ENCODE measurements at places on chromosomes 4 and X.

GRCh38 chrX:48683411-48683982, at the start of gene WAS:
WAS (plus strand) TSS chrX:48683799; CDS start chrX:48683854, 55 bp downstream.
- DNase-seq = no peak

DNA sequence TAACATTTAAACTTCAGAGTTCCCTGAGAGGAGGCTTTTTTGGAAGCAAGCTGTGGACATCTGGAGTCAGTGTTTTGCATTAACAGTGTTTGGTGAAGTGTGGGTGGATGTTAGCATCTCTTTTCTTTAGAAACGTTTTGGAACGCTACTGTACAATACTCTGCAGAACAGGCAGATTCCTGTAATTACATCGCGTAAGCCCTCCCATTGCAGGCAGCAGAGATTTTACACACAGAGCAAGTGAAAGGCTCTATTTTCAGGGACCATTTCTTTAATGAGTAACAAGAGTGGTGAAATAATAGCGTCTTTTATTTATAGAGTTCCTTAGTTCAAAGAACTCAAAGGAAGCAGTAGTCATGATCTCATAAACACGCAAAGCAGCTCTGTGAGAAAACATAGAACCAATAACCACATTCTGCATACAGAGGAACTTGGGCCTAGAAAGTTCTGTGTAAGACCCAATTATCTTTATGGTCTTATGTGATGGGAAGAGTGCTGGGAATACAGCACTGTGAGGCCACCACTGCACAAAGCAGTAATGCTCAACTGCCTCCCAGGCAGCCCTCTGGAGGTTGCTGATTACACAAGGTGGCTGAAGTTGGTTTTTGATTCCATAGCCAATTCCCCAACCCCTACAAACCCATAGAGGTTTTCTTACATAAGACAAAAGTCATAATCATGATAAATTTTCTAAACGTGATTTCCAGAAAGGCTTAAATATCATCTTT, 298.7 kb upstream of the EPHA5 start:
- no peak for DNase-seq

DNA sequence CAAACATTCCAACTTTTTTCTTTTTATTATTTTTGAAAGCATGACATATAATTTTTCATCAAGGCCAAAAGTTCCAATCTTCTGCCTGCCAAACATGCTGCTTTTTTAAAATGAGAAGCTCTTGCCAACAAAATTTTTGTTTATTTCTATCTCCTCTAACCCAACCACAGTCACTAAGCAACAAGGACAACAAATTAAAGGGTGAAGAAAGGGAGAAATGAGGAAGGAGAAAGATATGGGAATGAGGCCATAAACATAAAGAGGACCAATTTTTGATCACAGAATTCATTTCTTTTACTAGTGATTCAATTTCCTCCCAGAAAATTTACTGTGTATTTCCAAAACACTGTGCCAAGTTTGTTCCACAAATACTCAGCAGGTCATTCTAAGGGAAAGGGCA, 537.0 kb upstream of the DIAPH2 start:
- no peak for DNase-seq

DNA sequence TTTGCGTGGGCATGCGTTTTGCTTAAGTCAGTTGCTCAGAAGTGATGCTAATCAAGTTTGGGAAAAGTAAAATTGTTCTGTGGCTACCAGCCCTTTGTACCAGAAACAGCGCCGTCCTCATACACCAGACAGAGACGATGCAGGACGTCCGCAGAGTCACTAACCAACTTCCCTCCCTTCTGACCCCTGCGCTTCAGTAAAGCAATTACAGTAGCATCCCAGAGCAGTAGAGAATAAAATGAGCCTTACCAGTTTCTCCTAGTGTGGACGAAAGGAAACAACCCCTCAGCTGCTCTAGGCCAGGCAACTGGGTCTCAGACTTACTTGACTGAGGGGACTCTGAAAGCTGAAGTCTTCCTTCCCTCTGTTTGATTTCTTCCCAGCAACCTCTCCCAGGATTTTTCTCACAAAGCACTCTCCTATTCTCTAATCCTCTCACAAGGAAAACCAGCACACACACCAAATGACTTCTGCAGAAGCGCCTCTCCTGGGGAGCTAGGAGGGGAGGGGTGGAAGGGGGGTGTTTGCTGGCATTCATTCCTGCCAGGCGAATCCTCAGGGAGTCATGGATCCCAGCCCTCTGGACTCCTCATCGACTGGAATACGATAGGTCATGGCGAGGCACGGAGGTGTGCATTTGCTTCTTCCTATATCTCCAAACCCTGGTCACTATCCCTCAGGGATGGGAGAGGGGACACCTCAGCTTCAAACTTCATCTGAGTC, 56.0 kb upstream of the MID1 start:
- DNase-seq = no peak

All from BE2C (cell line).